HT-29 (cell line): ENCODE measurements at places on chromosomes 2 and 18.

- DNase-seq: no peak
Measured at GRCh38 chr18:55124078-55124763, 165.0 kb upstream of the CCDC68 start.

- DNase-seq: no peak
Measured at GRCh38 chr18:56873441-56874140, 222.4 kb downstream of the WDR7 start.

DNA sequence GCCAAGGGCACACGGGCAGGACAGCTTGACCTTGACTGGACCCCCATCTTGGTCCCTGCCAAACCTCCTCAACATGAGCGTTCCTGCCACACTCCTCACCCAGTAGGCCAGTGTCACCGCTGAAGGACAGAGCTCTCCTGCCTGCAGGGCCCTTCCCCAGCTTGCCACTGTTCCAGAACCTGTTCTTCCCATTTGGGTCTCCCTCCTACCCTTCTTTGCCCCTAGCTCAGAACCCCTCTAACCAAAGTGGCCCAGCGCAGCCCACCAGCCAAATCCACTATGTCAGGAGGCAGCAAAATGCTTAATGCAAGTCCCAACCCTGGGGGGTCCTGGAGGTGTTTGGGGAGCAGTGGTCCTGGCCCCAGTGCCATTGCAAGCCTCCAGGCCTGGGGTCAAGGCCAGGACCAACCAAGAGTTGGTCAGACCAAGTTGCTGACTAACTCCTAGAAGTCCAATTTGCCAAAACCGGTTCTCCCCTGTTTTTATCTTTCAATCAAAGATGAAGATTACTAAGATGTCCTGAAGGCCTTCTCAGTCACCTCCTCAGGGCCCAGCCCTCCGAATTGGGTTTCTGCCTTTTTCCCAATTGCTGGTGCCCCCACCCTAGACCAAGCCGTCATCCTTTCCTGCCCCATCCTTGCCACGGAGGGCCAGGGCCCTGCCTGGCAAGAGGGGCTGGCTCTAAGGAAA is 4.5 kb upstream of the ASPRV1 start:
- DNase-seq: no peak

DNA sequence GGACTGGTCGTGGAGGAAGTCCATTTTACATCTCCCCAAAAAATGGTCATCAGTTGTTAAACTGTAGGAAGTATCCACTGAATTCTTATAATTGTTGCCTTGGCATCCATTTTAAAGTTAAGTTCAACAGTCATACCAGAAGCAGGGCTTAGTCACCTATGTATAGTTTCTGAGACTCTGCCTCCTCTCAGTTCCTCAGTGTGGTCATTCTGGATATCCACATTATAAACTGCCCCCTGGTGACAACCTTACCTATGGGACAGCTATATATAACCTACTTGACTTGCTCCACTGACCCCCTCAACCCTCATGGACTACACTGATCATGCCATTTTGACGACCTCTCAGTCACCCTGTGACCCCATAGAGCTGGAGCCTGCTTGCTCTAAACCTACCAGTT is 617.0 kb downstream of the LRP1B start:
- DNase-seq: no peak

DNA sequence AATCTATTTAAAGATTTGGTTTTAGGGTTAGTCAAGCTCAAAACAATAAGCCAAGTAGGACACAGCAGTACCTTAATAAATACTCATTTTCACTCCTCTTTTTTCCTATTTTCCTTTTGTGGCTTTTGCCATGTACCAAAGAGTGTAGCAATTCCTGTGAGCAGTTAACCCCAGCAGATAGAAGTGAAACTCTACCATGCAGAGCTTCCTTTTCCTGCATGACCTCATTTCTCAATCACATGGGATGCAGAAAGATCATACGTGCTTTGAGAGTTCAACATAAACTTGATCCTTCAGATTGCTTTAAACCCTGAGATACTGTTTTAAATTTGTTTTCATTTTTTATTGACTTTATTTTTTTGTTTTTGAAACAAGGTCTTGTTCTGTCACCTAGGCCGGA is 99.1 kb upstream of the ARHGAP15 start:
- no peak for DNase-seq

DNA sequence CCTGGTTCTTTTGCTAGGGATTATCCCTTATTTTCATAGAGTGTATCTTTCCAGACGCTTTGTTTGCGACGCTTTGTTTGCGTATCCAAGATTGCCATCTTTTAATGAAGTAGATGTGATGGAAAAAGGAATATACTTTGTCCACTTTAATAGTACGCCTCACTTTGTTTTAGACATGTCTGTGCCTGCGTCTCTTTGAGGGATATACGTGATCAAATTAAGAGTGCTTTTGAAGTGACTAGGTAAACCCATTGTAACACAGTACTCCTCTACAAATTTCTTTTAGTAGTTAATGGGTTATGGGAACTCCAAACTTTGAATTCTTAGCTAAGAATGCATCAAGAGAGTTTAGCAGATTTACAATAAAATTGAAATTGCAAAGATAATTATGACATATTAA is 27.9 kb downstream of the ACSL3 start:
- no peak for DNase-seq
